Stimulated activated CD4-positive, alpha-beta T cell treated with anti-CD3 and anti-CD28 coated beads, Interleukin-15, amount 100 ng/mL, for 1 hour (primary cell): ENCODE measurements at places on chromosomes 2 and 18.

DNA sequence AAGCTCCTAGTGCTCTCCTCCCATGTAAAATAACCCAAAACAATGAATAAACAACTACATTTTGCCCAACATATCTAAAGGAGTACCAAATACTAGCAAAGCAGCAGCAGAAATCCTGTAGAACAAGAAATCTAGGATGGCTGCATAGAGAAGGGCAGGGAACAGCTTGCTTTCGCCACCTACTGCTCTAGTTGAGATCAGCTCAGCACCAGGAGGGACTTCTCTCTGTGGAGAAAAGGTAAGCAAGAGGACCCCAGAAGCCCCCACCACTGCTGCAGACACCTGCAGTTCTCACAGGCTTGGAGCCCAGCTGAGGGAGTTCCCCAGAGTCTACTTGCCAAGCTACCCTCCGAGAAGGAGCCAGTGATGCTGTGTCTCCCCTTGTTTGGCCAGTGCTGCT, 243.0 kb upstream of the CHST9 start:
- no peak for DNase-seq

GRCh38 chr2:211881449-211881848, 657.2 kb downstream of the ERBB4 start:
- no peak for DNase-seq

GRCh38 chr2:201415149-201415548, 36.1 kb downstream of the TRAK2 start:
- no peak for DNase-seq

GRCh38 chr2:227106845-227107759, 56.9 kb downstream of the COL4A4 start:
- no peak for DNase-seq

- DNase-seq, result no peak
Measured at GRCh38 chr2:51620796-51621195, 588.9 kb upstream of the NRXN1 start.

- DNase-seq, result no peak
Measured at GRCh38 chr18:45901654-45902210, 65.4 kb downstream of the EPG5 start.

GRCh38 chr2:241568726-241569125, 10.2 kb downstream of the BOK start:
- DNase-seq, result no peak

GRCh38 chr2:28359222-28360057, 33.2 kb upstream of the FOSL2 start:
- DNase-seq, result peak; percentile 63

- no peak for DNase-seq
Measured at GRCh38 chr2:156340377-156340776, 7.9 kb upstream of the NR4A2 start.

GRCh38 chr2:21500401-21500945, 376.7 kb downstream of the TDRD15 start:
- DNase-seq, result no peak

GRCh38 chr2:106892048-106892447, 6.1 kb upstream of the ST6GAL2 start:
- no peak for DNase-seq
